ENCODE measurements at places on chromosomes 7 and 10. TPM values are rescaled to one million over a fixed set of nuclear protein-coding genes. Genes with fewer than 3 reads are reported as not detected.

SPDYE9 gene
- not detected for total RNA-seq

ZNF212 gene
- total RNA-seq = 12.0 TPM

SUMF2 gene
- total RNA-seq = 125 TPM

SUN3 gene
- total RNA-seq = not detected

TAS2R4 gene
- 0.11 TPM for total RNA-seq

HOGA1 gene
- 2.9 TPM for total RNA-seq

ANXA7 gene
- 113 TPM for total RNA-seq
